ENCODE measurements at places on chromosomes 13 and 19. TPM values are rescaled to one million over a fixed set of nuclear protein-coding genes. Genes with fewer than 3 reads are reported as not detected.
A peak's percentile ranks its signal among the peaks of the same experiment; 100 is the strongest.

DNA sequence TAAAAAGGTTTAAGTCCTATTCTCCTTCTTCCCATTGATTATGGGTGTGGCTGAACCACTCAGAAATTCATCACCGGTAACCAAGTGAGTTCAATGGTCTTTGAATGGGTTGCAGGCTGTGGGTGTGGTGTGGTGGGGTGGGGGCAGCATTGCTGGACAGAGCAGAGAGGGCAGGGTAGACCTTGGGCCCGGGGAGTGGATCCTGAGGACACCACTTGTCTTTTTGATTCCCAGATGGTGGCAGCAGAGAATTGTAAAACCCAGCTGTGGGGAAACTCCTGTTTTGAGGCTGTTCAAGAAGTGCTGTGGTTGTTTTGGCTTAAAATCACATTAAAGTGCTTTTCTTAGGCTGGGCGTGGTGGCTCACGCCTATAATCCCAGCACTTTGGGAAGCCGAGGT is 45.8 kb upstream of the RGCC start:
- DNase-seq: no peak
- no peak overlapping the region for H3K27ac ChIP-seq
- no peaks in the 10 kb centered on the region for H3K27me3 ChIP-seq
- no peak overlapping the region for H3K4me3 ChIP-seq

- peak overlapping the region; percentile 94 for H3K27ac ChIP-seq
- peaks cover 60% of the 10 kb centered on the region for H3K4me1 ChIP-seq
- peaks cover 22% of the 10 kb centered on the region for H3K36me3 ChIP-seq
- no peaks in the 10 kb centered on the region for H3K27me3 ChIP-seq
- DNase-seq: no peak
Observed at GRCh38 chr19:49497047-49497788, 984 bp downstream of the RPS11 start.

- no peaks in the 10 kb centered on the region for H3K4me1 ChIP-seq
- H3K4me3 ChIP-seq: no peak within 1 kb of the TSS
Observed at GRCh38 chr19:50873056-50873455, at the start of gene KLK2. KLK2 (plus strand) TSS chr19:50873439; CDS start chr19:50873474, 35 bp downstream.

DNA sequence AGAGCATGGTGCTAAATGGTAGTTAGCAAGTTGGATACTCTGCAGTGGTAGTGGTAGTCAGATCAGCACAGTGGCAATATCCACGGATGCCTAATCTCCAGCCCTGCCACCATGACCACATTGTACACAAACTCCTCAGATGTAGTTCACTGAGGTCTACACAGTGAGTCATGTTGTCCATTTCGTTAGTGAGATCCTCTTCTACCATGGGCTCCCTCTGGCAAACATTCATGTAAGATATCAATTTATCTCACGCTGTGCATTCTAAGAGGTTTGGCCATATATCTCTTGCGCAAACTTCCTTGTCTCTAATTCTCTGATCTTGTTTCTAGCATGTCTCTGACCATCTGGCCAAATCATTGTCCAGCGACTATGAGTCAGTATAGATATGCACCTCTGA is 58.2 kb downstream of the POLR1D start:
- no peaks in the 10 kb centered on the region for H3K27me3 ChIP-seq
- no peaks in the 10 kb centered on the region for H3K4me1 ChIP-seq
- H3K27ac ChIP-seq: no peak overlapping the region
- DNase-seq: no peak

GRCh38 chr13:44046428-44046827 is 166.7 kb downstream of the LACC1 start:
- H3K36me3 ChIP-seq: no peaks in the 10 kb centered on the region
- no peak for DNase-seq
- no peak overlapping the region for H3K27ac ChIP-seq
- no peaks in the 10 kb centered on the region for H3K4me1 ChIP-seq

DNA sequence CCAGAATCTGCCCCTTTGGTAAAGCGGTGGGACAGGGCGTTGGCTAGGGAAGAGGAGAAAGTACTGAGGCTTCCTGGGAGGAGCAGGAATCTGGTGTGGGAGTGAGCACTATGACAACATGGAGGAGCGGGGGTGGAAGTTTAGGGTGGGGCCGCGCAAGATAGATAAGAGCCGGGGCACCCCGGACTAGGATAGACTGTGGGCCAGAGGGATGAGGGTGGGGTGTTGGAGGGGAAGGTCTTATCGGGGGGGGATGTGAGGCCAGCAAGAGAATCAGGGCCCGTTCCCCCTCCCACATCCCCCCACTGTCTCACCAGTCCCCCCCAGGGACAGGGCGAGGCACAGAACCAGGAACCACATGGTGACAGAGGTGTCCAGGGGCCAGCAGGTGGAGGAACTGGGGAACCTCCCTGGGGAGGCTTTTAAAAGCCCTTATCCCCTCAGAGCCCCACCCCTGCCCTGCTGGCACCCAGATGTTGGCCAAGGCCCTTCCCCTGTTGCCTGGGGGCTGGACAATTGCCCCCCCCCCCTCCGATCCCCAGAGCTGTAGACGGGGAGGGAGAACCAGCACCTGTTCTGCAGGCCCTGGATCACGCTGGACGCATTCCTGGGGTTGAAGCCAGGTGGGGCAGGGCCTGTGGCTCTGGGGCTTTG is at the start of gene KLK1:
Gene KLK1 (minus strand): TSS at position 399 of the 654 bp plus-strand sequence. CDS start 39 bp downstream, at position 360.
- H3K4me3 ChIP-seq: no peak within 1 kb of the TSS
- no peak within 1 kb of the TSS for H3K27ac ChIP-seq
- DNase-seq: no peak

GRCh38 chr19:9823816-9824215 is 3.9 kb upstream of the UBL5 start:
- H3K27me3 ChIP-seq: no peaks in the 10 kb centered on the region
- H3K4me3 ChIP-seq: no peak overlapping the region
- no peak for DNase-seq
- H3K36me3 ChIP-seq: peaks cover 9% of the 10 kb centered on the region
- H3K4me1 ChIP-seq: peaks cover 10% of the 10 kb centered on the region

GRCh38 chr13:40494513-40494912 is 171.9 kb downstream of the FOXO1 start:
- no peak overlapping the region for H3K4me3 ChIP-seq
- H3K36me3 ChIP-seq: no peaks in the 10 kb centered on the region
- H3K4me1 ChIP-seq: peaks cover 17% of the 10 kb centered on the region
- DNase-seq: no peak

GRCh38 chr13:38530492-38530891 is 156.4 kb upstream of the FREM2 start:
- H3K4me3 ChIP-seq: no peak overlapping the region
- no peaks in the 10 kb centered on the region for H3K27me3 ChIP-seq
- no peaks in the 10 kb centered on the region for H3K4me1 ChIP-seq
- no peak for DNase-seq
- H3K27ac ChIP-seq: no peak overlapping the region

GRCh38 chr13:73900591-73900990 is 233.6 kb downstream of the KLF12 start:
- no peak overlapping the region for H3K27ac ChIP-seq
- H3K4me3 ChIP-seq: no peak overlapping the region
- no peaks in the 10 kb centered on the region for H3K27me3 ChIP-seq
- H3K4me1 ChIP-seq: no peaks in the 10 kb centered on the region

DNA sequence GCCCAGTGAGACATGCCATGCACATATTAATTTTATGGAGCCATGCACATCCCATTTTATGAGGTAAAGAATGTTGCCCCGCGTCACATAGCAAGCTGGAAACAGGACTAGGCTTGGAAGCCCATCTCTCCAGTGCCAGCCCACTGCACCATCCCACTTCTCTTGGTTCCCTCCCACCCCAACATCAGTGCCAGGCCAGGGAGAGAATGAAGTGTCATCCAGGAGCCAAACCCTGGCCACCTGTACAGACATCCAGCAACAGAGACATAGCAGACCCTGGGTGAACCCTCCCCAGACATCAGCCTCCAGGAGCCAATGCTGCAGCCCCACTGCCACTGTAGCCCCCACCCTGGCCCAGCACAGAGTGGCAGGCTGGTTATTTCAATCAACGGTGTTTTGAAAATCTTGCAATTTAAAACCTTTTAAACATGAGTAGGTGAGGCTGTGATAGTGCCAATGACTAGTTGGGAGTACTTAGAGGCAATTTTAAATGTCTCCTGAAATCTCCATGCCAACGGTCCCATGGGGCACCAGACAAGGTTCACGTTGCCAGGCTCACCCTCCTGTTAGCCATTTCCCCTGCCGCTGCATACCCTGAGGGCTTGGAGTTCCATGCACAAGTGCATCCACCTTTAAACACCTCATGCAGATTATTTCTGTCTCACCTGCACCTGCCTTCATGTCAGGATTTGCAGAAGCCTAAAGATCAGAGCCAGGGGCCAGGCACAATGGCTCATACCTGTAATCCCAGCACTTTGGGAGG is 34.7 kb downstream of the VSTM2B start:
- H3K27me3 ChIP-seq: no peaks in the 10 kb centered on the region
- H3K4me1 ChIP-seq: no peaks in the 10 kb centered on the region
- H3K27ac ChIP-seq: no peak overlapping the region

- no peak for DNase-seq
- no peaks in the 10 kb centered on the region for H3K36me3 ChIP-seq
- H3K27ac ChIP-seq: no peak overlapping the region
- H3K4me3 ChIP-seq: no peak overlapping the region
- H3K4me1 ChIP-seq: no peaks in the 10 kb centered on the region
- no peaks in the 10 kb centered on the region for H3K27me3 ChIP-seq
Observed at GRCh38 chr19:24004166-24004565, 82.8 kb upstream of the ZNF254 start.

DNA sequence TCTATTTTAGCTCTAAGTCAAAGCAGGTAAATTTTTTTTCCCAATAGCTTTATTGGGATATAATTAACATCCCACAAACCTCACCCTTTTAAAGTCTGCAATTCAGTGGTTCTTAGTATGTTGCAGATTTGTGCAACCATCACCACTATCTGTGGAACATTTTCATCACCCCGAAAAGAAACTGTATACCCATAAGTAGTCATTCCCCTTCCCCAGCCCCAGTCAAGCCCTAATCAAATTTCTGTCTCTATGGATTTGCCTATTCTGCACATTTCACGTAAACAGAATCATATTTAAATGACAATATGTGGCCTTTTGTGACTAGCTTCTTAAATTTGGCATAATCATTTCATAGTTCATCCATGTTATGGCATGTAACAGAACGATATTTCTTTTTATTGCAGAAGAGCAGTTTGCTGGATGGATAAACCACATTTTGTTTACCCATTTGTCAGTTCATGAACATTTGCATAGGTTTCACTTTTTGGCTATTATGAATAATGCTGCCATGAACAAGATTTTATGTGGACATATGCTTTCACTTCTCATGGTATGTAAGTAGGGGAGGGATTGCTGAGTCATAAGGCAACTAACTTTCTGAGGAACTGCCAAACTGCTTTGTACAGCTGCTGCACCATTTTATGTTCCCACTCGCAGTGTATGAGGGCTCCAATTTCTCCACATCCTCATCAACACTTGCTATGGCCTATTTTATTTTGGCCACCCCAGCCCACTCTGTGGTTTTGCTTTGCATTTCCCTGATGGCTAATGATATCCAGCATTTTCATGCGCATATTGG is 10.9 kb downstream of the SLC46A3 start:
- no peak for DNase-seq
- H3K4me1 ChIP-seq: peaks cover 16% of the 10 kb centered on the region
- H3K36me3 ChIP-seq: no peaks in the 10 kb centered on the region
- H3K4me3 ChIP-seq: no peak overlapping the region
- H3K27me3 ChIP-seq: no peaks in the 10 kb centered on the region

- peaks cover 32% of the 10 kb centered on the region for H3K4me1 ChIP-seq
- no peak for DNase-seq
- no peak overlapping the region for H3K4me3 ChIP-seq
- H3K27ac ChIP-seq: no peak overlapping the region
- H3K27me3 ChIP-seq: no peaks in the 10 kb centered on the region
Observed at GRCh38 chr19:45175515-45176345, 2.3 kb downstream of the TRAPPC6A start.

DNA sequence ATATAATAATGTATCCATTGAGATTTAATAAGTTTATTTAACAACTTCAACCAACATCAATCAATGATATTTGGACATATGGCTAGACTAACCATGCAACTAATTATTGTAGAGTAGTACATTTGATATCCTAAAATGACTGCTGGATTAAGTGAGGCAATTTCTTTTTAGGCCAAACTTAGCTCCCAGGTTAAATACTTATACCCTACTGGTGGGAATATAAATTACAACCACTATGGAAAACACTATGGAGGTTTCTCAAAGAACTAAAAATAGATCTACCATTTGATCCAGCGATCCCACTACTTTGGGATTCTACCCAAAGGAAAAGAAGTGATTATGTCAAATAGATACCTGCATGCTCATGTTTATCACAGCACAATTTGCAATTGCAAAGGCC is 345.8 kb downstream of the RBM26 start:
- H3K27ac ChIP-seq: no peak overlapping the region
- H3K36me3 ChIP-seq: no peaks in the 10 kb centered on the region

DNA sequence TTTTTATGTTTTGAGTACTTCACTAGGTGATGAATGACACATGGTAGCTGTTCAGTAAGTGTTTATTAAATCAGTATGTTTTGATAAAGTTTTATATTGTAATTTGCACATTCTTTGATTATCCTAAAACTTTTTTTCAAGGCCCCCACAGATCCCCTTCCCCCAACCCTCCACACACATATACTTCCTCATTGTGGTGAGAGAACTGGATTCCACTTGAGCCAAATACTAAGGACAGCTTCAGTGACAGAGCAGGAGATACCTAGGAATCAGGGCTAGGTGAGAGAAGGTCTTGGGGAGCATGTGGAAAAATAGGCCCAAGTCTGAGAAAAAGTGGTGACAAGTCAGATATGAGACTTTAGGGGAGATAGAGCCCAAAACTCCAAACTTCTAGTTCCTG is 174.6 kb downstream of the TDRD3 start:
- peaks cover 63% of the 10 kb centered on the region for H3K36me3 ChIP-seq
- no peak overlapping the region for H3K4me3 ChIP-seq
- DNase-seq: no peak
- peaks cover 4% of the 10 kb centered on the region for H3K4me1 ChIP-seq
- H3K27ac ChIP-seq: no peak overlapping the region
- H3K27me3 ChIP-seq: no peaks in the 10 kb centered on the region

DNA sequence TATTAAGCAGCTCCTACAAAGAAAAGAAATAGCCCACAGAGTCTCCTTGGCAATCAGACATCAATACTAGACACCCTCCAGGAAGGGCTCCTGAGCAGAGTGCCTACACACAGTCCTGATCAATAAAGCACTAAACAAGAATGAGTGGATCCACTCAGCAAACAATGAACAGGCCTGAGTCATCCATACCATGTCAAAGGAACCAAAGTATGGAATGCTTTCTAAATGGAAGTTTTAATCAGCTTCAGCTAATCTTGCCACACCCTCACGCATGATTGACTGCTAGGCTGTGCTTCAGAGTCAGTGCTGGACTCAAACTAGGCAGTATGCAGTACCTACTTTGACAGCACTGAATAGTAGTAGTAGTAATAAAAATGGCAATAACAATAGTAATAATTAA is 392.7 kb upstream of the HTR2A start:
- no peaks in the 10 kb centered on the region for H3K27me3 ChIP-seq
- no peak overlapping the region for H3K4me3 ChIP-seq
- no peaks in the 10 kb centered on the region for H3K36me3 ChIP-seq
- H3K4me1 ChIP-seq: no peaks in the 10 kb centered on the region

- DNase-seq: no peak
- H3K27me3 ChIP-seq: no peaks in the 10 kb centered on the region
- H3K4me3 ChIP-seq: no peak overlapping the region
Observed at GRCh38 chr13:43983373-43983772, 103.7 kb downstream of the LACC1 start.

The TPRX2 gene
- not detected for total RNA-seq

The ZNF541 gene
- not detected for total RNA-seq

The INSR gene
- total RNA-seq: 33.4 TPM

The CYP4F11 gene
- 16.6 TPM for total RNA-seq

The CGB3 gene
- total RNA-seq: not detected

The UGGT2 gene
- 13.9 TPM for total RNA-seq

The PLPP2 gene
- 17.0 TPM for total RNA-seq

The PTBP1 gene
- 166 TPM for total RNA-seq

Data from esophagus squamous epithelium (tissue), 5 donors.